ENCODE measurements at places on chromosomes 3 and 15.
A peak's percentile ranks its signal among the peaks of the same experiment; 100 is the strongest.

GRCh38 chr15:63530235-63530634, 25.8 kb downstream of the USP3 start:
- DNase-seq, result no peak

DNA sequence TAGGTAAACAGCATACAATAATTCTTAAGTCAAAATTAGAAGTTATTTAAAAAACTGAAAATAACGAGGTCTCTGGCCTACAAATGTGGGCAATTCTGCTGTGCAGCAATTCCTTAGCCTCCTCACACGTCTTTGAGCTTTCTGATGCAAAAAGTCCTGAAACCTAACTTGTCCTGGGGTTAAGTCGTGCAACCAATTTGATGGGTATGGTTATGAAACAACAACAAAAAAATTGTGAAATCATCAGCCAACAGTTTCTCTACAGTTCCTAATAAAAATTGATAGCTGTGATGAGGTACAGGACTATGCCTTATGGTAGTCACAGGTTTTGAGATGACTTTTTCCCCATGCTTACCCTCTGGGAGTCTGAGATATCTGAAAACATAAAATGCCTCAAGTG, 6.5 kb upstream of the GLB1 start:
- DNase-seq, result no peak

GRCh38 chr15:89642106-89642505, 13.2 kb downstream of the KIF7 start:
- no peak for DNase-seq

DNA sequence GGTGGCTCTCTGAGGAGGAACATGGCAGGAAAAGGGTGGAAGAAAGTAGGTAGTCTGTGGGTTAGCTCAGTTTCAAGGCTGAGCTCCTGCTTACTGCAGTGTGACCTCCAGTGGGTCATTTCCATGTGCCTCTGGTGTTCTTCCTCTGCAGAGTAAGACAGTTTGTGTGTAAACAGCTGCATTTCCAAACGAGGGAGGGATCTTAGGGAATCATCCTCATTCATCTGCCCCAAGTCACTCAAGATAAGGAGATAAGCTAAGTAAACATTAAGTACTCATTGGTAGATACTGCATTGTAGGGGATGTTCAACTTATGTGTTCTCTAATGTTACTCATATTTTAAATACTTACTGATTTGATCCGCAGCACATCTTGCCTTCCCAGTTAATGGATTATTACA, 83.6 kb downstream of the CLSTN2 start:
- no peak for DNase-seq

DNA sequence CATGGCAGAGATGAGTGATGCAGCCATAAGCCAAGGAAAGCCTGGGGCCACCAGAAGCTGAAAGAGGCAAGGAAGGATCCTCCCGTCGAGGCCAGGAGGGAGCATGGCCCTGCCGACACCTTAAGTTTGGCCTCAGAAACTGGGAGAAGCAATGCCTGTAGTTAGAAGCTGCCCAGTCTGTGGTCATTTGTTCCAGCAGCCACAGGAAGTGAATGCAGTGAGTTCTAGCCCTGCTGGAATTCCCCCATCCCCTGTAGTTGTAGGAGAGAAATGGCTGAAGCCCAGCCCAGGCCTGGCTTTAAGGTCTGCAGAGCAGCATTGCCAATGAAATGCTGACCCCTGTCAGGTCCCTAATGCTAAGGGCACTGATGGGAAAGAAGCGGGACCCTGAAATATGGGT, 12.2 kb upstream of the CHSY1 start:
- peak; percentile 32 for DNase-seq

DNA sequence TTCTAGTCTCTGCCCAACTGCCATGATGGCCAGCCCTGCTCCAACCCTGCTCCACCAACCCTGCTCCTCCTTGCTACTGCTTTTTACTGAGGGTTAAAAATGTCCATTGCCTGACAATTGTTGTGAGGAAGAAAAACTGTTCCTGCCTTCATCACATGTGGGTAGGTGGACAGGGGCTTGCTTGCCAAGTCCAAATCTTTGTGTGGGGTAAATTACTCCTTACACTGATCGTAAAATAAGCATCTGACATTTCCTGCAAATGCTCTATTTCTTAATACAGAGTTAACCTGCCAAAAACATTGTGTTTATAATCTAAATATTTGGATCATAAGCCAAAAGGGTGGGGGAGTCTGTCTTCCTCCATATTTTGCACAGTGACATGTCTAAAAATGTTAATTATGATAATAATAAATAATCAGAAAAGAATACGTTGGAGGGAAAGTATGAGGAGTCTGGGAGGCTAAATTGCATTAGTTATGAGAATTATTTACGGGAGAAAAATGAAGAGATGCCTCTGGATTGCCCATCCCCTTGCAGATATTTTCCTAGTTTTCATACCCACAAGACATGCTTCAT, 242.5 kb upstream of the TBL1XR1 start:
- DNase-seq, result peak; percentile 46

DNA sequence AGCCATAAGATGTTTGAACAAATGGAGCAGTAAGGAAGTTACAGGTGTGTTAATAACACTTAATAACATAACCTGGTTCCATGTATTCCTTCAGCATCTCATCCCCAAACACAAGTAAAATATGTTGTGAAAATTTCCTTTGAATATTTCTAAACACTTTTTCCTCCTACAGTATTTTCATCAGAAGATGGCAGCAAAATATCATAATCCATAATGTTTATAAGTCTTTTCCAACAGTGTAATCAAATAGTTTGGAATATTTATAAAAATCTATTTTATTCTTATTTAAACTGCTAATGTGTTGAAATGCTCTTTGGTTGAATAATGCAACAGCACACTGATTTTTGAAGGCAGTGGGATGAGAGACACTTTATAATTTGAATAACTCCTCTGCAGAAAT, 1020.5 kb downstream of the OTOL1 start:
- no peak for DNase-seq

- DNase-seq, result no peak
These were observed 488.7 kb upstream of the TPRG1 start for GRCh38 chr3:188683032-188683521.

GRCh38 chr3:10933021-10933420, 59.5 kb upstream of the SLC6A1 start:
- no peak for DNase-seq

DNA sequence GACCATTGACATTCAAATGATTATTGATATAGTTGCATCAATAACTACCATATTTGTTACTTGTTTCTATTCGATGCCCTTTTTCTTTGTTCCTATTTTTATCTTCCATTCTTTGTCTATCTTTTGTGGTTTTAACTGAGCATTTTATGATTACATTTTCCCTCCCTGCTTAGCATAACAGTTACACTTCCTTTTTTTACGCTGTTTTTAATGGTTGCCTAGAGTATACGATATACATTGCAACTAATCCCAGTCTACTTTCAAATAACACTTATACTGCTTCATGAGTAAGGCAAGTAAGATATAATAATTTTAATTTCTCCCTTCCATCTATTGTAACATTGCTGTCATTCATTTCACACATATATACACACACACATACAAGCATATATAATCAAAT, 26.3 kb downstream of the COL6A6 start:
- DNase-seq, result no peak

GRCh38 chr3:45075821-45076625, 49.9 kb downstream of the CLEC3B start:
- DNase-seq, result no peak

GRCh38 chr3:105806359-105806758, 62.5 kb downstream of the CBLB start:
- DNase-seq, result peak; percentile 6

GRCh38 chr3:76643623-76644304, 396.1 kb upstream of the ROBO2 start:
- no peak for DNase-seq

DNA sequence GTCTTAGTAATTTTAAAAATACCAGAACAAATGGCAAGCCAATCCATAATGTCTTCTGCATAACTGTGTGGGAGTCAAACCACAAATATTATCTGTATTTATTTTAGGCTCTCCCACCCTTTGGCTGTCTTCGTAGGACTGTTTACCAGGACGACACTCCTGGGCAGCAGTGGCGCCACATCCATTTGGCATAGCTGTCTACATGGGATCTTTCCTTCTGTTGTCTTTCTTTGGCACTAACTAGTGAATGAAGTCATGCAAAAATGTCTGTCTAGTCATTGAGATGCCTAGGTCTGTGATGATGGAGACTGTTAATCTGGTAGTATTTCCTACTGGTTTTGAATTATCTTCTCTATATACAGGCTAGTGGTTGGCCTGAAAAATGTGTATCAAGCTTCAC, 54.0 kb upstream of the CHMP2B start:
- DNase-seq, result peak; percentile 70

DNA sequence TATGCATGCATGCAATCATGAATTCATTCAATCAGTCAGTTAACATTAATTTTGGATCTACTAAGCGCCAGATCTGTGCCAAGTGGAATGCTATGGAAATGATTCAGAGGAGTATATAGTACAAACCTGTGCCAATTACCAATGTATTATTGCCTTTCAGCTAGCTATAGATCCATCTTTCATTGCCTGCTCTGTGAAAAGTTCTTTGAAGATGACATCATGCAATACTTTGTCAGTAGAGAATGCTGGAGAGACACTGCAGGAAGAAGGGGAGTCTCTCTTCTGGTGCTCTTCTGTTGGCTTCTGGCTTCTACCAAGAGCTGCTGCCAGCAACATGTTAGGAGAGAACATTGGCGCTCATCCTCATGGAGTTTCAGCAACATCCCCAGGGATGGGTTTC, 81.0 kb upstream of the LMCD1 start:
- DNase-seq, result peak; percentile 8

GRCh38 chr15:27589782-27590181, 509.3 kb downstream of the OCA2 start:
- DNase-seq, result no peak

DNA sequence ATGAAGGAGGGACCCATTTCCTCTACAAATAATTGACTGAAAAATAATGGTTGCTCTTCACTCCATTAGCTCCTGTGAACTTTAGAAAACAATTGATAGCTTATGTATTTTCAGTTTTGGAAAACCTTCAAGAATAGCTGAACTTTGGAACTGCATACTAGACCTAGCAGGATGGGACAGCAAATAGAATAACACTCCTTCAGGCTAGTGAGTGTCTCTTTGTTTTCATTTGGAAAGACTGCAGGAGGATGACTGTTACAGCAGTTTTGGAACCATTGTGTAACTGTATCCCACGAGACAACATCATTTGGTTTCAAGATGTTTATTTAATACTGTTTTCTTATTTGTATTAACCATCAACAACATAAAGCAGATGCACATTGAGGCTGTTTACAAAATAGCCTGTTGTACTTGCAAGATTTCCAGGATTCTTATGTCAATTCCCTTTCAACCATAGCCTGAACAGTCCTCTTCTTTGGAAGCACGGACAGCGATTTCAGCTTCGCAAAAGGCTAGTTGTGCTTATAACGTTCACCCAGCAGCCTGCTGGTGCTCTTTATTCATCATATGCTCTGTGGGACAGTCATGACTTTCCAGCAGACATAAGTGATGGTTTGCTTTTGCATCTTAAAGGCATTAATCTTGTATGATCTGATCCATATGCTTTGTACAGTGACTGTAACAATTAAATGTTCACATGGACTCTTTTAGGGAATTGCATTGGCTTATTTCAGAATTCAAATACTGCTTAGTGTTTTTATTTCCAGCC, 335.5 kb downstream of the IL5RA start:
- DNase-seq, result no peak

- DNase-seq, result peak; percentile 41
These were observed 51.4 kb downstream of the NCEH1 start for GRCh38 chr3:172659246-172660002.

DNA sequence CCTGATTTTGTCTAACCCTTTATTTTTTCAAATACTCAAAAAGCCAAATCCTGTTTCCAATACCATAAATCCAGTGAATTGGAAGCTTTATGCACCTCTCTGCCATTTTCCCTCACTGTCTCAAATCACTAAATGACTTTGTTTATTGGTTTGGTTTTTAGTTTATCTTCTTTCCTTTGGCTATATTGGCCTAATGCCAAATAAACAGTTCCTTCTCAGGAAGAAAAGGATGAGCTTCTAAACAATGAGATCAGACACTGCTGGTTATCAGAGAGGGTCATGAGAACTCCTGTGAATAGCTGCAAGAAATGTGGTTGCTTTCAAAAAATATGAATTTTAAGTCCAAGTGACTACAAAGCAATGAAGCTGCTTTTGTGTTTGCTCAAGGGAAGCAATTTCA, 359.9 kb downstream of the MECOM start:
- DNase-seq, result no peak

- DNase-seq, result no peak
These were observed 57.1 kb downstream of the LMLN start for GRCh38 chr3:198017090-198017489.

DNA sequence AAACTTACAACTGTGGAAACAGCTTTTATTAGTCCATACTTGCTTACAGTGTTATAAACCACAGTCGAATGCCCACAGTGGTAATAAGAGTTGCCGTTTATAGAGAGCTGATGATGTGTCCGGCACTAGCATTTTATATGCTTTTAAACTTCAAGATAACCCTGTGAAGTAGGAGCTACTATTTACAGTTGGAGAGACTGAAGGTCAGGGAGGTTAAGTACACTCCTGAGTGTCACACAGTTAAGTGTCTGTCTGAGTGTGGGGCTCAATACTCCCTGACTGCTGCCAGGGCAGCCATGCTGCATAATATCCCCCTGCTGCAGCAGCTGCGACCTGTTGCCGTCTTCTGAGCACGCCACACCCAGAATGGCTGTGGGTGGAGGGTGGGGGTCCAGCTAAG, 89.9 kb upstream of the TNFAIP8L3 start:
- DNase-seq, result no peak

GRCh38 chr3:82462977-82463376, 701.5 kb upstream of the GBE1 start:
- DNase-seq, result no peak

- DNase-seq, result no peak
These were observed 249.0 kb downstream of the TLE3 start for GRCh38 chr15:69848551-69849231.

- no peak for DNase-seq
These were observed 207.4 kb upstream of the HES1 start for GRCh38 chr3:193928354-193929209.

DNA sequence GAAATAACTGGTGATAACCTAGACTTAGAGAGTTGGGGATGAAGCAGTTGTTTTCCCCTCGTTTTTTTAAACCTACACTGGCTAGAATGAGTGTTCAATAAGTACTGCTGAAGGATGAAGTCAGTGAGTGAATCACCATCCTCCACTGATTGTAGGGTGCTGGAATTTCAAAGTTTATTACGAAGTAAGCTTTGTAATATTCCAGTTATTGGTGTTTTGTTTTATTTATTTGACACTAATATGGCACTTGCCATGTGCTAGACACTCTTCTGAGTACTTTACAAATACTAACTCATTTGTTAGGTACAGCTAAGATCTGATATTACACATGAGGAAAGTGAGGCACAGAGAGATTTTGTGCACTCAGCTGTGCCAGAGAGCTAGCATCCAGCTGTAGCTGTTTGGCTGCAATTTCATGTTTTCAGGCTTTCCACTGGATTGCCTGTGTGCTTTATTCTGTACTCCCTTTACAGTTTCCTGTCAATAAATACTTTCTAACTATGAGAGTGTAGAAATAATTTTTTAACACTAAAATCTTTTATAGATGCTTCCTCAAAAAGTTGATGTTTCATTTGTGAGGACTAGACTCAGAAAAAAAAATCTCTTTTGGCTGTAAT, 5.8 kb downstream of the MAP2K5 start:
- no peak for DNase-seq
